ENCODE measurements at places on chromosomes 6 and 20.

- no peak for DNase-seq
These were observed 11.5 kb upstream of the IPCEF1 start for GRCh38 chr6:154367839-154368695.

DNA sequence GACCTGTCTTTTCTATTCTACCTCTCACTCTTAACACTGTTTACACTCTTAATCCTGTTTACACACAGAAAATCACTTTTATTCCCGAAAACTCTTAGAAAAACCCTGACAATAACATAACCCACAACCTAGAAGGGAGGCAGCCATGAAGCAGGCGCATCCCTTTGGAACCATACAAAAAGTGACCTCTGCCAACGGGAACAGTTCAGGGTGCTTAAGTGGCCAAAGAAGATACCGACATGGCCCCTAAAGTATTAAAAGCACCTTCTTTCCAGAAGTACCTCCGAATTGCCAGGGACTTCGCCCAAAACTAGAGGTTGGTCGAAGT lies 490 bp downstream of the MMUT start:
- no peak for DNase-seq

DNA sequence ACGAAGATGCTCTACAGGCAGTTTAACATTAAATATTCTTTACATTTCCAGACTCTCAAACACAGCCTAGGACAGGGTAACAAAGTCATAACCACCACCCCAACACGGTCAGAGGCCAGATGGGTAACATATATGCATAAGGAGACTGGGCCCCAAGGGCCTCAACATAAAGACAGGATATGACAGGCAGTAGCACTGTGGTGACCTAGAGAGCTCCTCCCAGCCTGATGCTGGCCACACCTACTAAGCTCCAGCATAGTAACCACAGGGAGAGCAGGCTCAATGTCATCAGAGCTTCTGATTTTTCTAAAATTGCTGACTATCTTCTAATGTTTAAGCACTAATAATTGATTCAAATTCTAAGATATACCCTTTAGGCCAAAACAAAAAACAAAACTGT lies 21.7 kb downstream of the SMLR1 start:
- DNase-seq = no peak

DNA sequence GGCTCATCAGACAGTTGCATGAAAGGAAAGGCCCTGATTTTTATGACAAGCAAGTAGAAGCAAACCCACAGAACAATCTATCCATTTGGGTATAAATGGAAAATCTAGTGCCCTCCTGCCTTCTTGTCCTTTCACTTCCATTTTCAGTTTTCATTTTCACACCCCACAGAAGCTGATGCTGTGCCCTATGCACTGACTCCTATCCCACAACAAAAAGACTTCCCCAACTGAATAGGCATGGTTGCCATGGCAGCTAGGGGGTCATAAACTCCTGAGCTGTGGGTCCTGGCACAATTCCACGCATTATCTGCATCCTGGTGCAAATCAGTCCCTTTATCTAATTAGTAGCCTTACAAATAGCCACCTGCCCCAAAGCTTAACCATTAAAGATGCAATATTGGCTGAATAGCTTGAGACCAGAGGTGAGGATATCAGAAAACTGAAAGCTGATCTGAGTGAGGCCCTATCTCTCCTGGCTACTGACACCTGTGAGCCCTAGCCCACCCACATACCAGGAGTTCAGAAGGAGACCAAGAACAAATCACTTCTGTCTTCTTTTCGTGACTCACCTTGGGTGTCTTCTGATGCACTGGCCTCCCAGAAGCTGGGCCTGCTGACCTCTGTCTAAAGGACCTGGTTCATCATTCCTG lies 34.9 kb upstream of the HEY2 start:
- DNase-seq = no peak

GRCh38 chr20:63765902-63766301 lies 26.3 kb downstream of the SLC2A4RG start:
- no peak for DNase-seq

GRCh38 chr6:149831308-149831820 lies 32.8 kb downstream of the LRP11 start:
- no peak for DNase-seq

- no peak for DNase-seq
These were observed 329.3 kb upstream of the SPTLC3 start for GRCh38 chr20:12679447-12679846.

GRCh38 chr6:29746846-29747687 lies 23.8 kb downstream of the HLA-F start:
- DNase-seq = no peak

GRCh38 chr6:100203400-100203799 lies 209.4 kb upstream of the MCHR2 start:
- no peak for DNase-seq

DNA sequence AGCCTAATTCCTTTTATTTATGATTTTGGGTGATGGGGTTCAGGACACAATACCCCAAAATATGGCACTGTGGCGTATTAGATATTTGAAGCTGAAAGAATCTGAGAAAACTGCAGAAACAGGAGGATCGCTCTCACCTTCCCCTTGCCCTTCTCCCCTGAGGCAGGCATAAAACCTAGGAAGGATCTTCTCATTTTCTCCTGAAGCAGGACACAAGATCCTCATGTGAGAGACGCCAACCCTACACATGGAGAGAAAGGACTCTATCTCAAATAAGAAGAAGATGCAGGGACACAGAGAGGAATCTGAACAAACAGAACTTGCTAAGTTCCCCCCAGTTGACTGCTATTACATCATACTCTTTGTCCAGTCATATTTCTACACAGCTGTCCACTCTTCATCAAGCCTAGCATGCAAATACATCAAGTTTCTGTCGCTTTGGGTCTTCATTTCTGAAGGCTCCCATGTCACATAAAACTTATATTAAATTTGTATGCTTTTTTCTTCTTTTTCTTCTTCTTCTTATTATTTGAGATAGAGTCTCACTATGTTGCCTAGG lies 109.0 kb downstream of the DTNBP1 start:
- no peak for DNase-seq

DNA sequence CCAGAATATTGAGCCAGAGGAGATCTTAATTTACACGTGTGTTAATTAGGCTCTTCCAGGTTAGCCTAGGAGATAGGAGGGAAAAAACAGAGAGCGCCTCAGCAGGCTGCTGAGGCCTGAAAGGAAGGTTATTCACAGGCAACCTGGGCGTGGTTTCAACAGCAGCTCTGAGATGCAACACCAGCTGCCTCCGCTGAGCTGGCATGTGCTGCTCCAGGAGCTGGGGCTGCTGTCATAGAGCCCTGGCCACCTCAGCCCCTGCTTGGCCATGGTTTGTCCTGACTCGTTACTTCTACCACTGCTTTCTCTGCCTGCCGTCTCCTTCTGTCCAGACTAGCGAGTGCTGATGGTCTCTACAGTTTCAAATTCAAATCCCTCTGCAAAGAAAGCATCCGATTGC lies 32.4 kb upstream of the RPP40 start:
- DNase-seq = no peak

DNA sequence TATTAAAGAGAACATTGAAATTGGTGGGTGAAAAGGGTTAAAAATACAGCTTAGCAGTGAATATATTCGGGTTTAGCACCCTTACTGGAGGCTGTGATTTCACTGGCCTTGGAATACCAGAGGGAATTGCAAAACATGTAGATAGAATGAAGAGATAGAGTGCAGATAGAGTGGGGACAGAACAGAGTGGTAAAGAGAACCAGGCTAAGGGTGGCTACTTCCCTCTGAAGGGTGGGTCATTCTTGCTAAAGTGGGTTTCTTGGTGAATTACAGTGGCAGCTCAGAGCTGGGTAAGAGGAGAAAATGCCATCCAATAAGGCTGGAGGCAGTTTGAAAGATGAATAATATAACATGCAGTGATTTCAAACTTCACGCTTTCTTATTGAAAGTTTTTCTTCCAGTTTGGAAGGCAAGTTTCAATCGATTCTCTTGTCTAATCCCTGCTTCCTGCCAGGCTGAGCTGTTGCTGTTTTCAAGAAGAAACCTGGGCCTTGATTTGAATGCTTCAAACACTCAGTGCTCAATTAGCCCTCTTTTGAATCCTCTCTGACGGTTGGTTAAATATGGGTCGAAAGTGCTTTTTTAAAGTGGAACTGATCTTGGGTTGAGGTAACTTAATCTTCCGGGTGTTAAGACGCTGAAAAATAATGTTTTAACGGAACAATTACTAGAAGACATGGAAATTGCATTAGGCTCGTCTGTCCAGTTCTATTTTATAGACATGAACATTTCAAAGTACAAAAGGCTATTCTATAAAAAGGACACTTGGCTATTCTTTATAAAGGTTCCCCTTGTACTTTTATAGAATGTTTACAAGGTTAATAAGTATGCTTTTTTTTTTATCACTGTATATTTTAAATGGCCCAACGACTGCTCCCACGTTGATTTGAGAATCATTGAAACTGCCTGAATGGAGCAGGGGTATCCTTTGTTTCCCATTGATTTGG lies 203.3 kb downstream of the BCAS1 start:
- DNase-seq = no peak

DNA sequence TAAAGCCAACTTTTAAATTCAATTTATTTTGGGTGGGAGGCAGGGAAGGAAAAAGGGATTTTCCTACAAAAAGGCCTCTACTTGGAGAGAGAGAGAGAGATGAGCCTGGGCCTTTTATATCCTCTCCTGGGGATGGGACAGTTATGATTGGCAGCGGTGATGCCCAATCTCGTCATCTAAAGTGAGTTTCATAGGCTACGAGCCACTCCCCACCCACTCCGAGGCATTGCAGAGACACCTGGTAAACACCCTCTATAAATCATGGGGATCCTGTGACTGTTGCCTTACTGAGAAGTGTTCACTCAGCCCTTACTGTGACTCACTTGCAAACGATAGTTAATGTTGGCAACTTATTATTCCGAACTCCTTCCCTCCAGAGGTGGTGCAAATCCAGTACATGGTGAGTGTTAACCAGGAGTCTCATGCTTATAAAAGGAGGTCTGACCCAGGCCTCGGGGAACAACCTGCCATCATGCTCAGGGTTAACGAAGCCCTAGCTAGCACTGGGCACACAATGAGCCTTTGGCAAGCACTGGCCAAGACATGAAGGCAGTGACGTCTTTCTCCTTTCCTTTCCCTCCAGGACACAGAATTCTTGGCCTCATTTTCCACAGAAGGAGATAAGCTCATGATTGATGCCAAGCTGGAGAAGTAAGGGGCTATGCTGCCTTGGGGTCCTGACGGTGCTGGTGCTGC lies 20.5 kb downstream of the BPIFB4 start:
- DNase-seq = no peak

DNA sequence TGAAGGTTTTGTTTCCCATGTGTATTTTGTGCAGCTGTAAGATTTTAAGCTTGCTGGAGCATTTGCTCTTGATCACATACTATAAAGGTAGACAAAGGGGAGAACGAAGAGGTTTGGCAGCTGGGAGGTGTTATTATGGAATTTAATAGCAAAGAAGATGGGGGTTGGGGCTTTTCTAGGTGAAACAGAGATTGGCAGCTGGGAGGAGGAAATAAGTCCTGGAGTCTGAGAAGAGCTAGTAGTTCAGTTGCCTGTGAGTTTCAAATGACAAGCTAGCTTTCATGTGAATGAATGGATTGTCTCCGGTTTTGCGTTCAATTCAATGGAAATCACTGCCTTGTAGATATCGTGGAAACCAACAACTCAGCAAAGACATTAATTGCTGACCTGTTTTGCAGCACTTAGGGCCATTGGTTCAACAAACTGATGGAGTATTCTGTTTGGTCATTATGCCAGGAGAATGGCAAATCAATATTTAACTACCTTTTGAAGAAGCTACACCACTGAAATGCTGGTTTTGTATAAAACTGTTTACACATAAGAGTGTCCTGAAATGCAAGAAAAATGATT lies 38.1 kb upstream of the FLRT3 start:
- no peak for DNase-seq

- DNase-seq = no peak
These were observed 14.2 kb downstream of the NHSL1 start for GRCh38 chr6:138485005-138485545.

- no peak for DNase-seq
These were observed 87.0 kb downstream of the HIVEP2 start for GRCh38 chr6:142857796-142858555.

DNA sequence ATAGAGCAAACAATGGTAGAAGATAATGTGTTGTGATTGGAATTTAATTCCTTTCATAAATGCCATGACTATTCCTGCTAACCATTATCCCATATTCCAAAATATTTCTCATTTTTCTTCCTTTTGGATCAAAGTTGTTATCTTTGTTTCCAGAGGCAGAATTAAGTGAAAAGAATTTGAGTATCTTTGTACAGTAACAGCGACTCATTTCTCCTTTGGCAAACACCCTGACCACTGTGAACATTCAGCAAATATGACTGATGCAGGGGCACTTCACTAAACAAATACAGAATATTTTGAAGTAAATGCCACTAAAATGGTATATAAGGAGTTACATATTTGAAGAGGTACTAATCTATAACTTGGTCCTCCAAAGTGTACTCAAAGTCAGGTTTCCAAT lies 105.0 kb upstream of the LAMP5 start:
- no peak for DNase-seq

DNA sequence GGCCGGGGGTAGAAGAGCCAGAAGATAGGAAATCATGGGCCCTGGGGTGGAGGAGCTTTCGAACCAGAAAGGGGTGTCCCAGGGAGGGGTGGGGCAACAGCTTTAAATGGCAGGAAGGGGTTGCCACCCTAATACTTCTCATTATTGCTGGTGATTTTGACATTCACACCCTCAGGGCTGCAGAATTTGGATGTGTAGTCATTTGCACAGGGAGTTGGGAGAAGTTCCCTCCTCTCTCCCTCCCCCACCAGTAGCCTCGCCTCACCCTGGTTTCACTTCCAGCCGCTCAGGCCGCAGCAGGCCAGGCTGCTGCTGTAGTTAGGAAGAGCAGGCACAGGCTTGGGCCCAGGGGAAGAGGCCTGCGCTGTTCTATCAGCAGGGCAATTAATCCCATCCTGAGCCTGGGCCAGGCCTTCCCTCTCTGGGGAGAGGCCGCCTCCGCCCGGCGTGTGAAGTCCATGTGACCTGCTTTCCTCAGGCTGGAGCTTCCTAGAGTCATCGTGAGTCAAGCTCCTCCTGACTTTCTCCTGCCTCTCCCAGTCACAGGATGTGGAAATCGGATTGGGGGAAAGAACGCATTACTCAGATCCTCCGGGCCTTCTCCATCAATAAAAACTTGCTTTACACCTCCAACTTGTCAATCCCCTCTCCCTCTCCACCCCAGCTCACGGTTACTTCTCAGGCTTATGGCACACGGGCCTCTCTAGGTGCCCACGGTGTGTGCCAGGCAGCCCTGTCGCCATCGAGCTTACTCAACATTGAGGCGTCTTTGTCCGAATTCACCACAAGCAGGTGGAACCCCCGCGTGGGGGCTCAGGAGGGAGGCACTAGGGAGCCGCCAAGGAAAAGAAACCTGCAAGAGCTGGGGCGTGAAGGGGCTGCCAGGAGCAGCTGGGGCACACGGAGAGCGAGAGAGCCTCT lies 7.8 kb downstream of the ADTRP start:
- no peak for DNase-seq

- DNase-seq = no peak
These were observed 60.6 kb upstream of the ASIP start for GRCh38 chr20:34180460-34181120.

GRCh38 chr20:9015984-9016324 lies 52.9 kb upstream of the PLCB4 start:
- DNase-seq = no peak

DNA sequence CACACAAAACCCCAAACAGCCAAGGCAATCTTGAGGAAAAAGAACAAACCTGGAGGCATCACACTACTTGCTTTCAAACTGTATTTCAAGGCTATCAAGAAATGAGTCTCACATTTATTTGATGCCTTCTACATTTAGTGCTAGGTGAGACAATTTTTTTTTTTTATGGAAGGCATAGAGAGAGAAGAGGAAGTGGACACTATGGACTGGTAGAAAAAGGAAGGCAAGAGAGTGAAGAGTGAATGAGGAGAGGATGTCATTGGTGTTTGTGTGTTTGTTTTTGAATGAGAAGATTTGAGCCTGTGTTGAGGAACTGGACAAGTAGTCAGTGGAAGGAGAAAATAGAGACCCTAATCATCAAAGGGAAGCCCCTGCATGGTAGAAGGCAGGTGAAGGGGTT lies 182.0 kb upstream of the JAG1 start:
- DNase-seq = no peak

Data from activated T-cell treated with anti-CD3 and anti-CD28 coated beads for 48 hours (primary cell).